Stimulated activated CD4-positive, alpha-beta T cell treated with anti-CD3 and anti-CD28 coated beads, Interleukin-12 subunit alpha, Interleukin-12 subunit beta, amount 100 ng/mL, for 48 hours (primary cell): ENCODE measurements at places on chromosomes 6 and 20.

- peak; percentile 70 for DNase-seq
Measured at GRCh38 chr20:24948939-24949679, at the start of gene CST7. CST7 (plus strand) TSS chr20:24949269; CDS start chr20:24949506, 237 bp downstream.

DNA sequence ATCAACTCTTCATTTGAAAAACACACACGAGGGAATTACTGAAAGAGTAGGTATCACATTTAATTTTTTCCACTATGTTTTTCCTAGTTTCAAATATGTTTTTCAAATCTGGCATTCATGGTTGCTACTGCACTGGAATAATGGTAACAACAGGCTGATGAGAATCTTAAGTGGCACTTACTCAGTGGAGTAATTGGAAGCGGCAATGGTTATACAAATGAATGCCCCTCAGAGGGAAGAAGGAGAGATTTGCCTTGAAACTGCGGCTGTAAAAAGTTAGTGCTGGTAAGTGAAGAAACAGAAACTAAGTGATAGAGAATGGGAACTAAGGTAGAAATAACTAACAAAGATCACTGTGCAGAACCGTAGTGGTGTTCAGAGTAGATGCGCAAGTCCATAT lies 41.0 kb upstream of the PDE7B start:
- no peak for DNase-seq

- no peak for DNase-seq
Measured at GRCh38 chr6:38078671-38079070, 259.1 kb downstream of the ZFAND3 start.

DNA sequence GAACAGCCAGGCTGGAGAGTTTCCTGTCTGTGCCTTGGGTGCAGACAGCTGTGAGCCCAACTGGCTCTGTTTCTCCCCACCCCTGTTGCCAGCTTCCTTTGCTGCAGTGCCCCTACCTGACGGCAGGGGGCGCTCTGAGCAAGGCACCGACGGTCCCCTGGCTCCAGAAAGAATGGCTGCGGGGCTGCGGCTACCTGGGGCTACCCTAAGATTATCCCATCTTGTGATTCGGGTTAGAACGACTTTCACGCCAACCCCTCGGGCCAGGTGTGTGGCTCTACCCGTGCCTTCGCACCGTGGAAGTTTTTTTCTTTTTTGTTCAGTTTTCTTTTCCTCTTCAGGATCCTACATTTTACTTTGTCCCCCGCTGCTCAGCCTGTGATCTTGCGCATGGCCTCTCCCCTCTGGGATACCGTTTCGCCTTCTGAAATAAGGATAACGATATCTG lies 33.4 kb upstream of the AAR2 start:
- peak; percentile 59 for DNase-seq

- no peak for DNase-seq
Measured at GRCh38 chr20:51298141-51298749, 244.3 kb downstream of the NFATC2 start.

GRCh38 chr6:128339635-128340450 lies 180.6 kb downstream of the PTPRK start:
- no peak for DNase-seq

GRCh38 chr6:14021449-14021848 lies 96.1 kb upstream of the CD83 start:
- no peak for DNase-seq

- no peak for DNase-seq
Measured at GRCh38 chr20:32582659-32583580, 2.2 kb downstream of the NOL4L start.

DNA sequence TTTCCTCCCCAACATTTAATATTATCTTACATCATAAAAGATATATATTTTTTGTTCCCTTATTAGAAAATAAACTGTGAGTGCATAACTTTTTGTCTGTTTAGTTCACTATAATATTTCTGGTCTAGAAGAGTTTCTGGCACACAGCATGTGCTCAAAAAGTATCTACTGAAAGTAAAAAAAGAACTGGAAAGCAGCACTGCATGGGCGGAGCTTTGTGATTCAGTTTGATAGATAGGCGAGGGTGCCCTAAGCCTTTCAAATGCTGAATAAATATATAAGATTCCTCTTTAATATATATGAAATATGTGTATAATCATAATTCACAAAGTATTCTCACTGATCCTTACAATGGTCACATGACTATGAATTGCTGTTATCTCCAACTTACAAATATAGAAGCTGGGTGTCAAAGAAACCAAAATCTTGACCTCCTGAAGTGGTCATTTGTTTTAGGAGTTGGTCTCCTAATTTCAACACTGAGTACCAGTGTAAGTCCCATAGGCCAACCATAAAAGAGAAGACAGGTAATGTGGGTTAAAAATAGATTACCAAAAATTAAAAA lies 50.8 kb downstream of the OR2B2 start:
- no peak for DNase-seq

DNA sequence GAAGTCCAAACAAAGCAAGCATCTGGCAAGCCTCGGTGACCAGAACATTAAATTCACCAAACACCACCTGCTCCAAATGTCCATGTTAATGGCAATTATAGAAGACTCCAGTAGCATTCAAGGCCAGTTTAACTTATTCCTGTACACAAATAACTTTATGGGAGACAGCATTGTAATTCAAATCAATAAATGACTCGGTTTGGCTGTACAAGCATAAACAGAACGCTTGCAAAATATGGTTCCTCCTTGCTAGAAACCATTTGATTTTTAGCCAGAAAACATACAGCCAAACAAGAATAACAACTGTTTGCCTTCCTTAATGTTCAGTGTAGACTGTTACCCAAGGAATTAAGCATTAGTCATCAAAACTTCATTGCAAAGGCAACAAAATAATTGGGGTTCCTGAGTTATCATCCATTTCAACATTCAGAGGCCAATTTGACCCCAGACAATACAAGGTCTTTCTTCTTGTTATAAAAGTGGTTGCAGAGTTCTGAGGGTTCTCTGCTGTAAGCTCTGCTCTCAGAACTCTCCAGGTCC lies 125.1 kb downstream of the BFSP1 start:
- DNase-seq, result no peak

DNA sequence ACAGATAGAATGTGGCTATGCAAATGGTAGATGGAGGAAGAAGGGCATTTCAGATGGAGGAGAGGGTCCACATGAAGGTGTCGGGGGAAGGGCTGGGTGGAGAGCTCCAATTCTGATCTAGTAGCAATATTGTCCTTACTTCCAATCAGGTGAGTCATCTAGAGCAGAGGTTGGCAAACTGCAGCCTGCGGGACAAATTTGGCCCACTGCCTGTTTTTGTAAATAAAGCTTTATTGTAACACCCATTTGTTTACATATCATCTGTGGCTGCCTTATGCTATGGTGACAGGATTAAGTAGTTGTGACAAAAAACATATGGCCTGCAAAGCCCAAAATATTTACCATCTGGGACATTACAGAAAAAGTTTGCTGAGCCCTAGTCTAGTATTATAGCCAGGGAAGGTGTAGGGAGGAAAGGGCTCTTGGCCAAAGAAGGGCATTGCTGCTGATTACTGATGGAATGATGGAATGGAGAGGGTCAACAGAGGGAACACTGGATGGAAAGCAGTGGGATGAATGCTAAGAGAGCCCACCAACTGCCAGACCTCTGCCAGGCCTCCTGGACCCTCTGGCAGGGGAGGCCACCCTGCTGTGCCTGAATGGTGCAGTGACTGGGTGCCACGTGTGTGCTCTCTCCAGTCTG lies 79.8 kb downstream of the SLC22A23 start:
- no peak for DNase-seq

GRCh38 chr6:75492386-75493153 lies 1.0 kb downstream of the FILIP1 start:
- DNase-seq, result no peak

GRCh38 chr6:32047539-32047854 lies 9.3 kb downstream of the CYP21A2 start:
- no peak for DNase-seq

GRCh38 chr6:62707156-62707555 lies 421.1 kb upstream of the KHDRBS2 start:
- DNase-seq, result no peak

DNA sequence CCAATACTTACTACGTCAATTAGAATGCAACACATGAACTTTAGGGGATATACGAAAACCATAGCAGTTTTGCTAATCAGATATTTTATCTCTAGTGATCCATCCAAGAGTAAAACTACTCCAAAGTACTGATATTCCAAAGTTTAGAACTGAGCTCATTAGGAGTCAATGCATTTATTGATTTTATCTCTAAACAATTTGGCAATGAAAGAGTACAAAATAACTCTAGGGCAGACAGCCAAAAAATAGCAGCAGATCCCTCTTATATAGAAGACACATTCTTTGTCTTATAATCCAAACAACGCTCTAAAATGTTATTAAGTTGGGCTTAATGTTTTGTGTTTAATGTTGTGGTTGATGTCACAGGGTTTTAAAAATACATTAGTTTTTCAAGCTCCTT lies 923.9 kb upstream of the MAN1A1 start:
- DNase-seq, result no peak

GRCh38 chr20:25989196-25989595 lies 292.5 kb upstream of the ZNF337 start:
- DNase-seq, result no peak

DNA sequence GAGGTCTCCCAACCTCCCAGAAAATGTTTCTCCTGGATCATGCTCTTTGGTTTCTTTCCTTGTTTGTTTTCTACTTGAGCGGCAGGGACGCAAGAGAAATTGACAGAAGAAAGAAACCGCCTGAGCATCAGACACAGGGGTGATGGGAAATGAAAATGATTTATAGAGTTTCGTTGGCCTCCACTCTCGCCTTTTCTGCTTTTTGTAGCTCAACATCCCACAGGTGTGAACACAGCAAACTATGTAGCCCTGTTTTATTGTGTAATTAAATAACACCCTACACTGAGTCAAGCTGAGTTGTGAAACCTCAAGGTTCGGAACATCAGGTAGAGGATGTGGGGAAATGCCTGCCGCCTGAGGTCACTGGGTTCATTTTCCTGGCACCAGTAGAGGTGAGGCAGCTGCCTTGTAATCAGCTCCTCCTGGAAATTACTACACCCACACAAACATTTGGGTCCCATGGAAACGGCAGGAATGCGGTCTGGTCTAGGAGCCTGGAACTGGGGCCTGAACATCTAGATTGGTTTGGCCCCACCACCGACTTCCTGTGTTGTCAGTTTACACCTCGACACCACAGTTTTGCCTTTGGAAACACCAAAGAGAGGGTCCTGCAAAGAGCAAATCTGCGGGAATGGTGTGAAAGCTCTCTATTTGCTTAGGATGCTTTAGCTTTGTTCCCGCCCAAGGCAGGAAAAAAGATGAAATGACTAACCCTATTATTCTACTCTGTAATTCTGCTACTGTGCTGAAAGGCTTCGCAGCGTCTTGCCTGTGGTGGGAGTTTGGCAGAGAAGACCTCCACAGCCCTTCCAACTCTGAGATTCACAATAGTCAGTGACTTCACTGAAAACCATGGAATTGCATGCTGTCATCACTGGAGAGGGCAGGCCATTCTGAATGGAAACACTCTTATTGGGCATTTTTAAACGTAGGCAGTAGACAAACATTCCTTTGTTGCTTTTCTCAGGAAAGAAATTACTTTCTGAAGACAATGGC lies 53.0 kb downstream of the ADAT2 start:
- DNase-seq, result no peak

DNA sequence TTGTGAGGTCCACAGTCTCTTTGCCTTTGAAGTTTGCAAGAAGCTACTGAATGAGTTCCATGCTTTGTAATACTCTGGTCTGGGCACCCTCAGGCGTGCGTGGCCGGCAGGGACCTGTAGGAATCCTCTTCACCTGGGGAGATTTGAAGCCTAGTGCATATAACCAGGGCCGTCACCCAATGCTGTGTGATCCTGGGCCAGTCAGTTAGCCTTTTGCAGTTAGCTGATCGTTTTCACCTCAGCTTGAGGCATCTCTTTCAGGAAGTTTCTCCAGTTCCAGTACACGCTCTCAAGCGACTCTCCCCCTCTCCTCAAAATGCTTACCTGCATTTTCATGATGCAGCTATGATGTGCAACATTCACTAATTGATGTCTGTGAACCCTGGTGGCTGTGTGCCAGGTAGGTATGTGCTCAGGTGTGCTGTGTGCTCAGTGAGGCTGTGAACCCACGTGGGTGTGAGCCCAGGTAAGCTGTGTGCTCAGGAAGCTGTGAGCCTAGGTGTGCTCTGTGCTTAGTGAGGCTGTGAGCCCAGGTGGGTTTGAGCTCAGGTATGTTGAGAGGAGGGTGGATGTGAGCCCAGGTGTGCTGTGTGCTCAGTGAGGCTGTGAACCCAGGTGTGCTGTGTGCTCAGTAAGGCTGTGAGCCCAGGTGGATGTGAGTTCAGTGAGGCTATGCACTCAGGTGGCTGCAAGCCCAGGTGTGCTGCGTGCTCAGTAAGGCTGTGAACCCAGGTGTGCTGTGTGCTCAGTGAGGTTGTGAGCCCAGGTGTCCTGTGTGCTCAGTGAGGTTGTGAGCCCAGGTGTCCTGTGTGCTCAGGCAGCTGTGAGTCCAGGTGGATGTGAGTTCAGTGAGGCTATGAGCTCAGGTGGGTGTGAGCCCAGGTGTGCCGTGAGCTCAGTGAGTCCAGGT lies 120.4 kb downstream of the PHACTR3 start:
- DNase-seq, result no peak

DNA sequence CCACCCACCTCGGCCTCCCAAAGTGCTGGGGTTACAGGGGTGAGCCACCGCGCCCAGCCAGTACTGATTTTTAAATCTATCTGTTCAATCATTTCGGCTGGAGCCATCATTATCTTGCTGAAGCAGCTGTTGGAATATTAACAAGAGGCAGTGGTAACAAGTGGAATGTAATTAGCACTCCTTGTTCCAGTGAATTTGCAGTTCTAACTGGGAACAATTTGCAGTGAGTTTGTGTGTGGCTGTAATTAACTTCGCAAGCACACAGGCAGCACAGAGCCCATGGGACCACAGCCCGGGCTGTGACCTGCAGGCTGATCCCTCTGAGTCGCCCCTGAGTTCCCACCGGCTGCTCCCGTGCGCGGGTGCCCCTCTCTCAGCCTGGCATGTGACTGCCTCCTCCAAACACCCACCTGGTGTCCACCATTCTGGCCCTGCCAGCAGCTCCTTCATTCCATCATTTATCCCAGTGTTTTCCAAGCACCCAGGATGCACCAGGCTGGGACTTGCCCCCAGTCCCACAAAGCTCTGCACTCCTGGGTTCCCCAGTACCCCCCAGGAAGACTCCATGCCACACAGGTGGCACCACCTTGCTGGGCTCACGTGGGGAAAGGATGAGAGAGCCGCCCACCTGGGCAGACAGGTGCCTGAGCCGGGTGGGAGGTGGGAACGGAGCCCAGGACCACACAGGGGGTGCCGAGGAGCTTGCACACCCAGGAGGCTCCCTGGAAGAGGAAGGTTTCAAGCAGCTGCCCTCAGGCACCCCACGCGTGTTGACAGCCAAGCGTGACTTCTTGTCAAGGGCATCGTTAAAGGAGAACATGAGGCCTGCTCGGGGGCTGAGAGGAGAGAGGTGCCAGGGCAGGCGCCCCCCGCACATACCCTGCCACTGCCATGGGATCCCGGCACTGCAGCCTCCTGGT lies 75.2 kb downstream of the YTHDF1 start:
- DNase-seq, result no peak

- no peak for DNase-seq
Measured at GRCh38 chr6:89784838-89785237, 34.8 kb downstream of the MDN1 start.
